Caudate nucleus (tissue), 63 donors: ENCODE measurements at places on chromosomes 6 and 20.

DNA sequence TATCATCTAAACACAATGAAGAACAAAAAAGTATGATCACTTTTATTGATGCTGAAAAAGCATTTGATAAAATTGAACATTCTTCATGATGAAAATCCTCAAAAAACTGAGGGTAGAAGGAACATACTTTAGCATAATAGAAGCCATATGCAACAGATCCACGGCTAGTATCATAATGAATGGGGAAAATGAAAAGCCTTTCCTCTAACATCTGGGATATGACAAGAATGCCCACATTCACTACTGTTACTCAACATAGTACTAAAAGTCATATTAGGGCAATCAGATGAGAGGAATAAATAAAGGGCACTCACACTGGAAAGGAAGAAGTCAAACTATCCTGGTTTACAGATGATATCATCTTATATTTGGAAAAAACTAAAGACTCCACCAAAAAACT lies 256.6 kb downstream of the RFPL4B start:
- DNase-seq: no peak

DNA sequence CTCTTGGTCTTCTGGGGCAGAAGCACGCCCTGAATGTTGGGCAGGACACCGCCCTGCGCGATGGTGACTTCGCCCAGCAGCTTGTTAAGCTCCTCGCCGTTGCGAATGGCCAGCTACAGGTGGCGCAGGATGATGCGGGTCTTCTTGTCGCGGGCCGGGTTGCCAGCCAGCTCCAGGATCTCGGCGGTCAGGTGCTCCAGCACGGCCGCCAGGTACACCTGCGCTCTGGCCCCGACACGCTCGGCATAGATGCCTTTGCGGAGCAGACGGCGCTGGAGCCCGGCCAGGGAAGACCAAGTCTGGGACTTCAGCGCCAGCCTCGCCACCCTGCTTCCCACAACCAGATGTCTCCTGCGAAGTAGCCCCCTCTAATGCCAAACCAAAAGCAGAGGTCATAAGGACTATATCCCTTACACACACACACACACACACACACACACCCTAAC lies 8.0 kb upstream of the SLC17A3 start:
- no peak for DNase-seq

GRCh38 chr6:13427801-13428582 lies 59.4 kb downstream of the GFOD1 start:
- no peak for DNase-seq

DNA sequence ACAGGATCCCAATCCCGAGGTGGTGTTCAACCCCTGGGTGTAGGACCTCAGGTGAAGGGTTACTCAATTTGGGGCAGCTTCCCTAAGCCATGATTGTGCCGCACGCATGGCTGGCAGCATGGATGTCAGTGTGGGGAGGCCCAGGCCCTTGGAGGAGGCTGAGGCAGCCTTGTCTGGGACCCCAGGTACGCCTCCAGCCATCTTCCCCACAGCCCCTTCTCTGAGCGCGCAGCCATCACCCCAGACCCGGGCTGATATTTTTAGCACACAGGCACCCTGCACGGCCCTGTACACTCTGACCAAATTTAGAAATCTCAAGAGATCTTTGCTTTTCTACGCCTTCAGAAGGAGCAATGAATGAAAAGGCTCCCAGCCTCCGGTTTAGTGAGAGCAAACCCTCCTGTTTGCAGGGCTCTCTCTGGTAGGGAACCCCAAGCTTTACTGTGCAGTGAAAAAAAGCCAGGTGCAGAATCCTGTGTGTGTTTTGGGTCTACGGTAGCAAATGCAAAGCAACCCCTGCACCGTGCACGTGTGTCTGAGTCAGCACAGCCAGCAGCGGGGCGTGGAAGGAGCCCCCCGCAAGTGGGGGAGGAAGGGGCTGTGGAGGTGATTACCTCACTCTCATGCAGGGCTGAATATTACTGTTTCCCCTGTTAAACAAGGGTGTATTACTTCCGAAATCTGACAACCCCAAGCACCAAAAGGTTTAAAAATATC lies 44.3 kb downstream of the CTCFL start:
- no peak for DNase-seq

- DNase-seq: no peak
Measured at GRCh38 chr6:21800948-21801438, 207.4 kb downstream of the SOX4 start.

GRCh38 chr20:32112841-32113240 lies 3.3 kb downstream of the TM9SF4 start:
- DNase-seq: no peak

DNA sequence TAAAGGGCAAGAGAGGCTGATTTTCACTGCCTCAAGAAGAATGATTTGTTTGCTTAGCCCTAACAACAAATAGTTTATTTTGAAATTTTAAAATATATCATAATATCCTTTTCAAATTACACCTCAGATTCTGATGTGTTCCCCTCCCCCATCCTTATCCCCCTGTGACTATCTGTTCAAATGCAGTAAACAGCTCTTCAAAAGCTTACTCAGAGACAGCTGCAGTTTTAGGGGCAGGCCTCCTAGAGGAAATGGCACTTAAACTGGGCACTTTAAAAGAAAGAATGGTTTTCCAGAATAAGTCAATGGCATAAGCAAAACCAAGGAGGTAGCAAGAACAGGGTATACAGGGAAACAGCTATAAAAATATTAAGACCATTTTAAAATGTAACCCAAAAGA lies 118.6 kb upstream of the UST start:
- DNase-seq: no peak

- DNase-seq: no peak
Measured at GRCh38 chr6:7784706-7785105, 58.8 kb downstream of the BMP6 start.

GRCh38 chr6:11618533-11618932 lies 81.0 kb downstream of the TMEM170B start:
- no peak for DNase-seq

GRCh38 chr6:79257381-79258205 lies 23.1 kb upstream of the HMGN3 start:
- DNase-seq: no peak

DNA sequence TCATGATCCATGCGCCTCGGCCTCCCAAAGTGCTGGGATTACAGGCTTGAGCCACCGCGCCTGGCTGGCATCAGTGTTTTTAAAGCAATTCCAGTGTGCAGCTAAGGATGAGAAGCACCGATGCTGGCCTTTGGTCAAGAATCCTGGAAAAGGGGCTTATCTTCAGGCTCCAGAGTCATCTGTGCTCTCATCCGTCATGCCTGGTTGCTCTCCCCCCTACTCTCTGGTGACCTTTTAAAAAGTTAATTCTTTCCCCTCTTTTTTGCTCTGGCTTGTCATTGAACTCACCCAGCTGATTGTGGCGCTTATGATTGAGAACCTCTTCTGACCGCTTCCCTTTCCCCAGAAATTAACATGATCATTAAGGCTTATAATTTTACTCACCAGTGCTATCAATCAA lies 28.7 kb downstream of the NR2E1 start:
- DNase-seq: no peak

GRCh38 chr6:21845439-21846140 lies 252.0 kb downstream of the SOX4 start:
- DNase-seq: no peak

DNA sequence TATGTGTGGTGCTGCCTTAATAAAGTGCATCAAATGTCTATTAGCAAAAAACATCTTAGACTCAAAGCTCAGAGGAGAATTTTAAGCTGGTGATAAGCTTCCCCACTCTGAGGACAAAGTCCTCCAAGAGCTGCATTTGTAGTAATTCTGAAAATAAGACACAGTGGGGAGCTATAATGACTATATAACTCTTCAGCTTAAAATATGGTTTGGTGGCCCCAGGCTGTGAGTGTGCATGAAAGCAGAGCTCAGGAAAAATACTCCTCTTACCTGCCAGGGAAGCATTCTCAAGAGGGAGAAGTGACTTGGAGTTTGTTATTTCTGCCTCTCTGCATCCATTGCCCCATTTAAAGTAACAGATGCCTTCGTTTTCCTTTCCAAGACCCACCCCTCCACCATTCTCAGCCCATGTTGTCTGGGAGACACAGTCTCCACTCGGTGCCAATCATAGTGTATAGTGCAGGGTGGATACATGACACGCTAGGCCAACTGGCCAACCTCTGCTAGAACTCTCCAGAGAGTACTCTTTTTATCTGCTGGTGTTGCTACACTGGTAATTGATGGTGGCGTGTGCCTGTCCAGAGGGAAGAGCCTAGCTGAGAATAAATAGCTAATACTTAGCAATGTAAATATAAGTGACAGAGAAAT lies 229.2 kb downstream of the PHF3 start:
- no peak for DNase-seq

- no peak for DNase-seq
Measured at GRCh38 chr20:23998392-23998791, 9.8 kb upstream of the GGTLC1 start.

GRCh38 chr20:35360033-35360432 lies 51.7 kb downstream of the UQCC1 start:
- DNase-seq: no peak

- no peak for DNase-seq
Measured at GRCh38 chr6:149158076-149158475, 159.4 kb upstream of the TAB2 start.

GRCh38 chr20:3744806-3745685 lies 12.6 kb downstream of the HSPA12B start:
- DNase-seq: no peak

DNA sequence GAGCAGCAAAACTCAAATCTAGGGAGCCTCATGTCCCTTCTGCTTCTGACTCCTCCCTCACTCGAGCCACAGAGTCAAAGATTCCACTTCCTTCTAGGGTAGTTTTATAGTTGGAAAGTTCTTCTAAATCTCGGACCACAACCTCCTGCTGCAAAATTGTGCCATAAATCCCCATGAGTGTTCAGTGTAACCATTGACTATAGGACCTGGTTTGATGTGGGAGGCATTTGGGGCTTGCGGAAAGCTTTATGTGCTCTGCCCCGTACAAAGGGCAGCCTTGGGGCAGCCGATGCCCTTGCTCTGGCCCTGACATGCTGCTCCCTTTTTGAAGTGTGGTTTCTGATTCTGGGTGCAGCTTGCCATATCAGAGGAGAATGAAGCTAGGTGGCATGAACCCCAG lies 43.6 kb upstream of the IER3 start:
- no peak for DNase-seq

- no peak for DNase-seq
Measured at GRCh38 chr6:79127660-79128059, 49.6 kb upstream of the PHIP start.

- no peak for DNase-seq
Measured at GRCh38 chr20:20022498-20022897, 5.3 kb downstream of the NAA20 start.

DNA sequence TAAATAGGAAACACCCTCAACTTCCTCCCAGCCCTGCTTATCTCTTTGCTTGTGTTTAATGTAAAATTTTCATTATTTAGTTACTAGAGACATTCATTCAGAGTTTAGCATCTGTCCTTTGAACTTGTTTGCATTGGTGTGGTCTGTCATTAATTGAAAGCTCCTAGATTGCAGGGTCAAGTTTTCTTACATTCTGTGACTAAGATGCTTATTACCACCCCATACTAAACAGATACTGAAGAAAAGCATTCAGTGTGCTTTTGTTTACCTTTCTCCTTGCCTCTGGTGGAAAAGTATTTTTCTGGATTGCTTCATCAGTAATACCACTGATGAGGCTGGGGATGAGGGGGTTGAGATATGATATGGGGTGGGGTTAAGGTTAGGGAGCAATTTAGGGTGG lies 199.0 kb downstream of the SAMD5 start:
- no peak for DNase-seq

- no peak for DNase-seq
Measured at GRCh38 chr6:105310371-105310770, 92.5 kb downstream of the PREP start.

GRCh38 chr20:43306837-43307236 lies 117.1 kb upstream of the PTPRT start:
- no peak for DNase-seq

GRCh38 chr6:167547751-167548150 lies 222.9 kb downstream of the TTLL2 start:
- DNase-seq: no peak

GRCh38 chr6:156062091-156062563 lies 606.5 kb upstream of the NOX3 start:
- DNase-seq: no peak

- DNase-seq: no peak
Measured at GRCh38 chr6:160978141-160978901, 13.2 kb upstream of the MAP3K4 start.

GRCh38 chr6:77292564-77293546 lies 170.4 kb downstream of the HTR1B start:
- no peak for DNase-seq

- DNase-seq: no peak
Measured at GRCh38 chr20:31967830-31968249, at the start of gene XKR7. Gene XKR7, plus strand, starts transcription at chr20:31968151. Its CDS starts 25 bp downstream, at chr20:31968176.

DNA sequence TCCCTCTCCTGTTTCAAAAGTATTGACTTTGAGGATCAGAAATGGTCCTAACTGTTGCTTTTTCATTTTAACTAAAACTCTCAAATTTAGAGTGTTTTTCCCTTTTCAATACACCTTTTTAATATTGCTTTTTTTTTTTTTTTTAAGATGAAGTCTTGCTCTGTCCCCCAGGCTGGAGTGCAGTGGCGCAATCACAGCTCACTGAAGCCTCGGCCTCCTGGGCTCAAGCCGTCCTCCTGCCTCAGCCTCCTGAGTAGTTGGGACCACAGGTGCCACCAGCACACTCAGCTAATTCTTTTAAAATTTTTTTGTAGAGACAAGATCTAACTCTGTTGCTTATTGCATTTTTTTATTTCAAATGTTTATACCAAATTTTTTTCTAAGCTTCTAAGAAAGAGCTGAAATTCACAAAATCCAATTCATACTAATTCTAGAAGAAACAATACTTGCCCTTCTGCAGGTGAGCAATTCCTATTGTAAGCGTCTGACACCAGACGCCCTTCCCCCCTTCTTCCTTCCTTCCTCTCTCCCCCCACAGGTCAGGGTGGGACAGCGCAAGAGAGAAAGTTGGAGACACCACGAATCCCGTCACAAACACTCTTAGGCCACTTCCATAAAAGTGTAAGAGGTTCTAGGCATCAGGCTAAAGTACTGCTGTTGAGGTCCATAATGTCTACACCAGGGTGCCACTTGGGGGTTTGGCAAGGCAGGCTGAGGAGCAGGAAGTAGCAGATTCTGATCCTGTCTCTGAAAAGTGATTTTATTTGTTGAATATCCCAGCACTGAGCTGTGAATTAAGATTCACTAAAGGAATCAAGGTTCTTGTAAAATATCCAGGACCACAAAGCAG lies 12.8 kb downstream of the DLL1 start:
- DNase-seq: no peak

DNA sequence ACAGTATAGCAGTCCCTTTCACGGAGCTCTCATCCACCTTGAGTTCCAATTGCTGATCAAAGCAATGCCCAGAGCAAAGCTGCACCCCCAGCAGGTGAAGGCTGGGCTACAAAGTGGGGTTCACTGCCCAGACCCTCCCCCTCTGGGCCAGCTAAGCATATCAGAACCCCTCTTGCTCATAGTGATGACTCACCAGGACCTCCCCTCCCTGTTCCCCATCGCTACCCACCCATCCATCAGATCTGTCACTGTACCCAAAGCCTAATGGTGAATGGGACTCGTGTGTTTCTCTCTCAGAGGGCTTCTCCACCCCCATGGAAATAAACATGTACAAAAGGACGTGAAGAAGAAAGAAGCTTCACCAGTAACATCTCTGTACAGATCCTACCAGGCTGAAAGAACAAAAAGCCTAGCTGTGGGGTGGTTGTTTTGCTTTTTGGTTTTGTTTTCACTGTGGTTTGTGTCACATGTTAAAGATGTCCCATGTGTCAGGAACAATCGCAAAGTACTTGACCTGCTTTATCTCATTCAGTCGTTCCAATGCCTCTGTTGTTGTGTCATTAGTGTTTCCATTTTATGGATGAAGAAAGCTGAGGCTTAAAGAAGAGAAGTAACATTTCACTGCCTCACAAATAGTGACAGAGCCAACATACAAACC lies 518.5 kb downstream of the CD83 start:
- DNase-seq: no peak

- no peak for DNase-seq
Measured at GRCh38 chr6:7692453-7692784, 33.5 kb upstream of the BMP6 start.
